ENCODE measurements at places on chromosomes 5 and 9.

- no peak for DNase-seq
Observed at GRCh38 chr5:170635706-170636105, 131.9 kb downstream of the KCNIP1 start.

DNA sequence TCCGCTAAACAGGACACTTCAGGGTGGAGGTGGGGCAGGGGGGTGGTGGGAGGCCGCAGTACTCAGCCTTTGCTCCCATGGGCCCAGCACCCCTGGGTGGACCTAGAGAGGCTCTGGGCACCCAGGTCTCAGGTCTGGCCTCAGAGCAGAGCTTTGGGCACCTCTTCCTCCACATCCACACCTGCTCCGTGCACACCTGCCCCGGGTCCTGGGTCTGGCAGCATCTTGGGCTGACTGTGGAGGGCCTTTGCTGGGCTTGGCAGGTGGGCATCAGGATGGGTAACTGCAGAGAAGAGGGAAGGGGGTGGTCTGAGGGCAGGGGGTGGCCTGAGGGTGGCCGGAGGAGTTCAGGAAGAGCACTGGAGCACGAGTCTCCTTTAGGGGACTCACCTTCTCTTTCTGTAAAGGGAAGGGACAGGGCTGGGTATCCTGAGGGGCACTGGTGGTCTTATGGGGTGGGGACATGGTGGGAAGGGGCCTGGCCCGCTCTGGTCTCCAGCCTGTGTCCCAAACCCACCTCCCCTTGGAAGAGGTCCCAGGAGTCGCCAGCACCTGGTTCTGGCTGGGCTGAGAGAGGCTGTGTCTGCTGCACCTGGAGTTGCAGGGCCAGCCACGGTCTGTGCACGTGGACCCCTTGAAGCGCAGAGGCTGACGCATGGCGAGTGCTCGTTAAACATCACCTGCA lies 106.7 kb upstream of the IER5L start:
- no peak for DNase-seq

DNA sequence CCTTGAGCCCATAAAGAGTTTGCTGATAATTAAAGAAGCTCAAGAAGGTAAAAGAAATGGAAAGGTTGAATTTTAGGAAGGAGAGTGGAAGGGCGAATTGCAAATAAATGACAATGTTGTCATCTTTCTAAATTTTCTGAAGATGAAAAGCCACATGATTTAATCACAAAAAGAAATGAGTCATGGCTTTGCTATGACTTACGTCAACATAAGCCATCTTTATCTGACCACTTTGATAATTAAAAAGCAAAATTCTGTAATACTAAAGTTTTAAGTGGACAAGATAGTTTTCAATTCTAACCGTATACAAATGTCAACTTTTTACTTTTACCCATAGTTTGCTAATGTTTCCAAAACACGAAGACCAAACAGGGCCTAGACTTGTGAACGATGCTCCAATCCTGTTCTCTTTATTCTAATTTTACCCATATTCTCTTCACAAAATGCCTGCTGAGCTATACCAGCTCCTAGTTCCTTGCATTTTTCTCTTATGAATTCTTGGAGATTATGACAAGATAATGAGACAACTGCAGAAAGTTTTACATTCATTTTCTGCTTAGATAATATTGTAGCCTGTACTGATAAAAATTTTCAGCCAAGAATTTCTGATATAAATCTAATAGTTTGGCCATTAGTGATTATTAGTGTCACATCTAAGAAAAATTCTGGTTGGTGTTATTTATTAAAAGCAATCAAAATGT lies 21.8 kb upstream of the PRUNE2 start:
- no peak for DNase-seq

GRCh38 chr5:3122216-3122615 lies 370.7 kb upstream of the IRX2 start:
- DNase-seq: no peak

- peak; percentile 91 for DNase-seq
Observed at GRCh38 chr9:98251551-98251950, 3.9 kb downstream of the TBC1D2 start.

DNA sequence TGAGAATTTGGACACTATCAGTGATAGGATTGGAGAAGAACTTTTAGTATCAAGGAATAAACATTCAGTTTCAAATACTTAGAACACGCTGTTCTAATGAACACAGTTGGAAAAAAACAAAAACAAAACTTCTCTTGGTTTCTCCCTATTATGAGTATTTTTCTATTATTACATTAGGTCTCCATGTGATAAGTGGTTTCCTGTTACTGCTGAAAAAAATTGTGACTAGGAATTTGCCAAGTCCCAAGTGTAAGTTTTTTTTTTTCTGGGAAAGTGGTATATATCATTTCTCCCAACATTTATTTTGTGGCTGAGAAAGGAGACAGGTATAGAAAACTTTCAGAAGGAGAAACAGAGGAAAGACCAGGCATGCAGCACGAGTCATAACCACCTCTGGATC lies 41.1 kb downstream of the PCSK1 start:
- no peak for DNase-seq

- no peak for DNase-seq
Observed at GRCh38 chr5:3475674-3476073, 120.0 kb upstream of the IRX1 start.

DNA sequence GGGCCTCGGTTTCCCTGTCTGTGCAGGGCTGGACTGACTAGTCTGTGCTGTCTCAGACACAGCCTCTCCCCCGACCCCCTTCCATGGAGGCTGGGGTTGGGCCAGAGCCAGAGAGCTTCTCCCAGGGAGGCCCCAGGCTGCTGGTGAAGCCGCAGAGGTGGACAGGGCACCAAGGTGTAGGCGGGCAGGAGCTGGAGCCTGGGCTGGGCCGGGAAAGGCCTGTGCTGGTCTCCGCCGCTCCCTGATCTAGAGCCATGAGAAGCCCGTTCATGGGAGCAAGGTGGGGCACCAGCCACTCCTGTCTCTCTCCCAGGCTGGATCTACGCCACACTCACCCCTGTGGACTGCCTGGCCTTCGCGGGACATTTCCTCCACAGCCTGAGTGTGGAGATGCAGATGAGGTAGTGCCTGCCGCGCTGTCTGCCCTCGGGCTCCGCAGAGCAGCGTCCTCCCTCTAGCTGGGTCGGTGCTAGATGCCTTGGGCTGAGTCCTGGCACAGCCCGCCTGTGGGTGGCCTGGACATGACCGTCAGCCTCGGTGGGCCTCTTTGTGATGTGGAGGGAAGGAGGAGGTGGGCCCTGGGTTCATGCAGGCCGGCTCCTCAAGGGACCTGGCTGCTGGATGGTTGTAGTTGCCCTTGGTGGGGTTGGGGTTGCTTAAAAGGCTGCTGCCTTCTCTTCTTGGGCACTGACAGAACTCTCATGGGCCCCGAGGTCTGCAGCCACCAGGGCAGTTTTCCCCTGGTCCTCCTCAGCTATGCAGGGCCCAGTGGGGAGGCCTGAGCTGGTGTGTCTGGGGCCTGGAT lies 79.4 kb downstream of the PHF2 start:
- DNase-seq: peak; percentile 49

GRCh38 chr9:76642701-76643209 lies 121.5 kb upstream of the PCA3 start:
- DNase-seq: no peak

- no peak for DNase-seq
Observed at GRCh38 chr5:142544071-142544753, 141.7 kb downstream of the FGF1 start.

- no peak for DNase-seq
Observed at GRCh38 chr5:161544350-161544765, 2.2 kb downstream of the GABRB2 start.

DNA sequence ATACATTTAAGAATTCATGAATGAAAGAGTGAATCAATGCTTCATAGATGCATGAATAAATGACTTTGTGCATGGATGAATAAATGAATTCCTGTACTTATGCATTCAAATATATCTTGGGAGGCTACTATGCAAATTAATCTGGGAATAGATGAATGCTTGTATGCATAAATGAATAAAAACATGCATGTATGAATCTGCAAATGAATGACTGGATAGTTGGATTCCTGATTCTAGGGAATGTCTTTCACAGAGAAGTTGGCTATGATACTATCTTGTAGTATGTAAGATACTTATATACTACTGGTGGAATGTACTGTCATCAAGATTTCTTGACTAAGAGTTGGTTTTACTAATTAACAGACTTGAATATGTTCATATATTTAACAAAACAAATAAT lies 75.3 kb upstream of the ASTN2 start:
- no peak for DNase-seq

DNA sequence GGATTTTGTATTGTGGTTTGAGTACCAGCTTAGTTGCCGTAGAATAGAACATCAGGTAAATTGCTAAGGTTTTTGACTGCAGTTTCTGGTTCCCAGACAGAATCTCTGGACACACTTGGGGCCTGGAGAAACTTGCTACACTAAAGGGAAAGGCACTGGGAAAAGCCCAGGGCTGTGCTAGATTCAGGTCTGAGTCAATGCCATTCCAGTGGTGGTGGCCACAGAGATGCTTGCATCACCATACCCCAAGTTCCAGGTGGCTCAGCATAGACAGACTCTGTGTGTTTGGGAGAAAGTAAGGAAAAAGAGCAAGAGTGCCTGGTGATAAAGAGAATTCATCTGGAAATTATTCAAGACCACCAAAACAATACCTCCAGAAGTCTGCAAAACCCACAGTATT lies 120.6 kb downstream of the HMHB1 start:
- no peak for DNase-seq

GRCh38 chr5:160461378-160461777 lies 39.7 kb downstream of the PTTG1 start:
- DNase-seq: no peak

- no peak for DNase-seq
Observed at GRCh38 chr5:155938051-155938450, 388.9 kb upstream of the SGCD start.

GRCh38 chr5:168578006-168578405 lies 1.2 kb downstream of the PANK3 start:
- no peak for DNase-seq

GRCh38 chr9:113309204-113309813 lies 6.1 kb upstream of the RNF183 start:
- no peak for DNase-seq

GRCh38 chr9:93218671-93219420 lies 34.9 kb downstream of the WNK2 start:
- peak; percentile 52 for DNase-seq

GRCh38 chr5:65825408-65826328 lies 100.7 kb upstream of the ERBIN start:
- DNase-seq: no peak

DNA sequence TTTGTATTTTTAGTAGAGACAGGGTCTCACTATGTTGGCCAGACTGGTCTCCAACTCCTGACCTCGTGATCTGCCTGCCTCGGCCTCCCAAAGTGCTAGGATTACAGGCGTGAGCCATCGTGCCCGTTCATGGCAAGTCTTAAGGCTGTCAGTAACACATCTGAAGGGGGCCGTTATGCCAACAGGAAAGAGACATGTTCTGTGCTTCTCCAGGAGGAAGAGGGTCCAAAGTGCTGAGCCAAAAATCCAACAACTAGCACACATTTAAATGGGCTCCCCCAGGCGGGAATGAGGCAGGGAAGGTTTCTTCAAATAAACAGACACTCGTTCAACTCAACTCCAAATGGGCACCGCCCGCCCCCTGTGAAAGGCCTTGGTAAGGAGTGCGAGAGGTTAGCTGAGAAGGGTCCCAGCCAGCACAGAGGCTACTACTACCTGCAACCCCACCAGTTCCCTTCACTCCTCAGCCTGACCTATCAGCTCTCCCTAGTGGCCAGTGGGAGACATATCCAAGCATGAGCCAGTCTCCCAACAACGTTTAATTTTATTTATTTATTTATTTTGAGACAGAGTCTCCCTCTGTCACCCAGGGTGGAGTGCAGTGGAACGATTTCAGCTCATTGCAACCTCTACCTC lies 84.1 kb upstream of the DMRT1 start:
- peak; percentile 58 for DNase-seq

- no peak for DNase-seq
Observed at GRCh38 chr5:963310-963672, 45.3 kb upstream of the NKD2 start.

GRCh38 chr9:80644044-80644443 lies 1045.3 kb downstream of the TLE1 start:
- DNase-seq: no peak

DNA sequence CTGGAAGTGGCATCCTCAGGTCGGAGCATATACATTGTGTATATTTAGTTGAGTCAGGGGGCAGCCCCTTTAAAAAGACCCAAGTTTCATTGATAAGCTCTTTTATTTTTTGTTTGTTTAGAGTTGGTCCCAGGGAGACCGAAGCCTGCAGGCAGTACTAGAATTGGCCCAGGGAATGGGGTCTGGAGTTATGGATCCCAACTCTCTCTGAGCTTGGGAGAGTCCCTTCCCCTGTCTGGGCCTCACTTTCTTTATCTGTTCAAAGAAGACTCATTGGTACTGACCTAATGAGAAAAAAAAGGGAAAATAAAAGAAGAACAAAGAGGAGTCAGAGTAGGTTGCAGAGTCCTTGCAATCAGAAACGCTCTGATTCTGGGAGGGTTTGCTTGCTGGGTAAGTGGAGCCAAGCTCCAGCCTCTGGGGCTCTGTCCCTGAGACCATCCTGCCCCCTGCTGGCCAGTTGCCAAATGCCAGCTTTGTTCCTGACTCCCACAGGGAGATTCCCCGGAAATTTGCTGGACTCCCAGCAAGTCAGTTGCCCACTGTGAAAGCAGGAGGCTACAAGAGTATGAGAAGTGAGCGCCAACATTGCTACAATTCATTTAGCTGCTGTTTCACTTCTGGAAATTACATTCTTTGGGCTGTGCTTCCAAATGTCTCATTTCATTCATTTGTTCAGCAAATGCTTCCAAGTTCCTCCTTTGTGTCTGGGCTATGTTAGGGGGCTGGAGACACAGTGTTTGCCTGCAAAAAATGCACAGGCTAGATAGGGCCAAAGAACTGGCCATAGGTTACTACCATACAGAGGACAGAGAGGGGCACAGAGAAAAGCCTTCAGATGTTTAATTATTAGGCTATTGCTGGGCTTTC lies 156.2 kb downstream of the MELK start:
- DNase-seq: no peak

DNA sequence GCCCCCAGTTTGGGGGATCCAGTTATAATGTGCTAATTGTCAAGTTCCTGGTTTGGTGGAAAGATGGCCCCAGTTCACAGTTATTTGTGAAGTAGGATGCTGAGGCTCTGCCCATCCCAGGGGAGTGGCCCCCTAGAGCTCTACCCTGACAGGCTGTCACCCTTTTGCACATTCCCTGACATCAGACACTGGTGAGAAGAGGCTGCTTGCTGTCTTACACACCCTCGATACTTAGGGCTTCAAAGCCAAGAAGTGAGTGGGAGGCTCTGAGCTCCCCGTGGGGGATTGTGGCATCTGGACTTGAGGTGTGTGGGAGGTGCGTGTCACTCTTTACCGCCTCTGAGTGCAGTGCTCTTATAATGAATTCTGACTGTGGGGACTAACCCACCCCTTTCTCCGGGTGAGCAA lies 168.5 kb downstream of the DOCK2 start:
- no peak for DNase-seq

GRCh38 chr9:122084026-122084675 lies 9.0 kb downstream of the TTLL11 start:
- DNase-seq: no peak

DNA sequence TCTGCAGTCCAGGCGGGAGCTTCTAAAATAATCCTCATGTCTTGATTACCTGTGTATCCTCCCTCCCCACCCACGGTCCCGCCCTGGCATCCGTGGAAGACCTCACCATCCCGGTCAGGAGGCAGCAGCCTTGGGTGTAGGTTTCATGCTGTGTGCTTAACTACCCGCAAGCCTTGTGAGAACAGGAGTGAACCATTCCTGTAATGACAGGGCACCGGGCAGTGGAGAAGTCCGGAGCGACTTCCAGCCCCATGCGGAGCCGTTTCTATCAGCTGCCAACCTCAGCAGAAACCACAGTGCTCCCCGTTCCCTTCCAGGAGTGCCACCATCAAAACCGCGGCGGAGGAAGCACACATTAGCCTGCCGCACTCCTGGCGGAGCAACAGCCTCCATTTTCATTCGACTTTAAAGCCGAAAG lies 123.5 kb upstream of the LMX1B start:
- DNase-seq: peak; percentile 23

GRCh38 chr9:68838245-68838644 lies 133.2 kb downstream of the PIP5K1B start:
- DNase-seq: no peak

All from RWPE2 (cell line).